ENCODE measurements at places on chromosomes 7 and 10. TPM values are rescaled to one million over a fixed set of nuclear protein-coding genes. Genes with fewer than 3 reads are reported as not detected.

DNA sequence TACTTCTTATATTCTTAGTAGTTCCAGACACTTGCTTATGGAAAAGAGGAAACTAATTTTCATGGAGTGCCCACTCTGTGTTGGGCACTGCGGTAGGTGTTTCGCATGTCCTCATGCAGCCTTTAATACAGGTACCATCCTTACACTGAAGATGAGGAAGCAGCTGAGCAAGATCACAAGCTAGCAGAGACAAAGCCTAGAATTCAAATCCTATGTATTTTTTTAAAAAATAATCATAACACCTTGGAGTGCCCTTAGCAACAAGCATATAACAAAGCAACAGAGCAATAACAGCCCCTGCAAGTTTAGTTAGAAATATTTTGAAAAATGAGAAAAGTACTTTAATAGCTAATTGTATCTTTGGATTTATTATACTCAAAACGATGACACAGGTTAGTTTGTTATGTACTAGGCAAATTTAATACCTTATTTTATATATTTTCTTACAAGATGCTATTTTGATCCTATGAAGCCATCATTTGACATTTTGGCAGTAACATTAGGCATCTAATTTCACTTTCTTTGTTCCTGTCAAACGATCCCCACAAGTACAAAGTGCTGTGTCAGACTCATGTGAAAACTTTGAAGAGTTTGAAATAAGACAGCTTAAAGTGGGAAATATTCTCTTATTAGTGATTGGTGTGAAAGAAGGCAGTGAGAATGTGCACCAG, 245.8 kb downstream of the CDK14 start:
- DNase-seq = no peak
- no peaks in the 10 kb centered on the region for H3K27me3 ChIP-seq
- no peaks in the 10 kb centered on the region for H3K4me1 ChIP-seq
- H3K36me3 ChIP-seq = no peaks in the 10 kb centered on the region
- no peak overlapping the region for H3K4me3 ChIP-seq

GRCh38 chr7:132192809-132193208, 383.5 kb downstream of the PLXNA4 start:
- H3K27me3 ChIP-seq = no peaks in the 10 kb centered on the region
- H3K27ac ChIP-seq = no peak overlapping the region
- H3K4me3 ChIP-seq = no peak overlapping the region
- no peak for DNase-seq

DNA sequence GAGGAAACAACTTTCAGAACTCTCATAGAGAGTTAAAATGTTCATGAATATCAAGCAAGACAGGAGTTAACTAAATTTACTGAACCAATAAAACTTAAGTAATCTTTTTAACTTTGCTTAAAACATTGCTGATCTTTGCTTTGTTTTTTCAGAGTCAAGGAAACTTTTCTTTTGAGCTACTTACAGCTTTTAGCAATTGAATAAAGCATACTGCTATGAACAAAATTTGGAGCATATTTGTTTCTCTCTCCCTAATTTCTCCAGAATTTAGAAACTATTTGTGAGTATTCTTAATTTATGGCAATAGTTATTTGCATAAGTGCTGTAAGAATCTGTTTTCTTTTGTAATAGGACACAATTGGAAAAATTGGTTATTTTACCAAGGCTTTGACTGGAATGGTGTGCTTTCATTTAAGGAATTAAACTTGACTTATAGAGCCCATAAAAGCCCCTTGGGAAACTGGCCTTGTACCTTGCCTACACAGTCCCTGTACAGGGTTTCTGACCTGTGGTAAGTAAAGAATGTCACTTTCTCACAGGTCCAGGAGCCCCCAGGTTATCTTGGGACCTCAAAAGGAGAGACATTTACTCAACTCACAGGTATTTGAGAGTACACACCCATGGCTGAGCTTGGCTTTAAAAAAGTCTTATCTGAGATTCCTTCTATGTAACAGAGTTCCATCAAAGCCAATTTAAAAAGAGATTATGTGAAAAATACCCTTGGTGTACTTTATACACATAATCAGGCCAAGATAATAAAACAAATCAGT, 23.3 kb upstream of the KIAA1549 start:
- H3K27me3 ChIP-seq = no peaks in the 10 kb centered on the region
- no peaks in the 10 kb centered on the region for H3K36me3 ChIP-seq
- H3K4me1 ChIP-seq = no peaks in the 10 kb centered on the region
- no peak overlapping the region for H3K4me3 ChIP-seq

- no peak for DNase-seq
- H3K27me3 ChIP-seq = no peaks in the 10 kb centered on the region
- H3K27ac ChIP-seq = no peak overlapping the region
Measured at GRCh38 chr10:114704679-114705078, 46.6 kb upstream of the ABLIM1 start.

- DNase-seq = no peak
- H3K36me3 ChIP-seq = no peaks in the 10 kb centered on the region
- no peaks in the 10 kb centered on the region for H3K4me1 ChIP-seq
Measured at GRCh38 chr10:14244801-14245211, 85.9 kb downstream of the FRMD4A start.

GRCh38 chr7:38185395-38186307, 7.6 kb downstream of the STARD3NL start:
- no peaks in the 10 kb centered on the region for H3K27me3 ChIP-seq
- H3K27ac ChIP-seq = no peak overlapping the region
- peaks cover 7% of the 10 kb centered on the region for H3K4me1 ChIP-seq
- no peak overlapping the region for H3K4me3 ChIP-seq
- no peak for DNase-seq

GRCh38 chr10:66284621-66285020, 641.2 kb upstream of the LRRTM3 start:
- H3K4me3 ChIP-seq = no peak overlapping the region
- H3K27me3 ChIP-seq = no peaks in the 10 kb centered on the region

DNA sequence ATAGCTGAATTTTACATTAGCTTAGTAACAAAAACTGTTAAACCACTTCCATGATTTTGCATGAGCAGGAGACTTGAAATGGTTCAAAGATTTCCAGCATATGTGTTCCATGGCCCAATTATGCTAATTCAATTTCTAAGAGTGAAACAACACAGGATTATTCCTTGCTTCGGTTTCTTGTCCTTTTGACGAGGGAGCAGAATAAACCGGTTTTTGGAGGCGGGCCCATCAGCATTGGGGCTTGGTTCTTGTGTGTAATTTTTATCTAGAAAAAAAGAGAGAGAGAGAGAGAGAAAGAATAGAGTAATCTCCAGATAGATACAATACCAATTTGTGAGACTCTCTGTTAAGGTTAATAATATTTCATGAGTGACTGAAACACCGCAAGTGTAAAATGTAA, 159.5 kb upstream of the ETV1 start:
- DNase-seq = no peak
- no peak overlapping the region for H3K27ac ChIP-seq
- H3K4me1 ChIP-seq = no peaks in the 10 kb centered on the region
- H3K27me3 ChIP-seq = no peaks in the 10 kb centered on the region

DNA sequence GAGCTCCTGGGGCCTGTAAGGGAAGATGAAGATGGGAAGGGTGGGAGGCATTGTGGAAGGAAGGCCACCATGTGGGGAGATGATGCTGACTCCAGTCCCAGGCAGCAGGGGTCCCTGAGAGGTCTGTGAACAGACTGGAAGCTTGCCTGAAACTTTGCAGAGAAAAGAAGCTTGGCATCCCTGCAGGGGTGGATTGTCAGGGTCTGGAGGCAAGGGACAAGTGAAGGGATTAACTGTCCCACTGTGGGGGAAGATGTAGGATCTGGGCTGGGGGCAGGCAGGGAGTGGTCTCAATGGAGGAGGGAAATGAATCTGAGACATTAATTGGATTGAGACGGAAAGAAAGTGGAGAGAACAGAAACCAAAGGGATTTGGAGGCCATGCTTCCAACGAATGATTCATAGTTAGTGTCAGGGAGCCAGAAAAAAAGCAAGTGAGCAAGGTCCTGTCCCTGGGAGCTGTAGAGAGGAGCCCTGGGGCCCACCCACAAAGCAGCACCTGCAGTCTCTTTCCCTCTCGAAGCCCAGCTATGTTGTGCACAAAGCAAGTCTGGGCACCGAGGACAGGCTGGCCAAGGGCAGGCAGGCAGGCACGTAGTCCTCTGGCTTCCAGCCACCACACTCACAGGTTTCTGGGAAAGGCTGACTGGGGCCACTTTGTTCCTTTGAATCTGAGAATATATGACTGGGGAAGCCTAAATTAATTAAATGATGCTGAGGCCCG, 4.7 kb upstream of the SLC18A3 start:
- H3K4me1 ChIP-seq = no peaks in the 10 kb centered on the region
- no peaks in the 10 kb centered on the region for H3K36me3 ChIP-seq
- no peak overlapping the region for H3K4me3 ChIP-seq
- H3K27ac ChIP-seq = no peak overlapping the region
- peaks cover 8% of the 10 kb centered on the region for H3K27me3 ChIP-seq
- no peak for DNase-seq

GRCh38 chr10:129097776-129098330, 369.2 kb upstream of the MGMT start:
- no peak for DNase-seq
- peaks cover 12% of the 10 kb centered on the region for H3K4me1 ChIP-seq
- no peaks in the 10 kb centered on the region for H3K36me3 ChIP-seq
- no peak overlapping the region for H3K27ac ChIP-seq
- no peak overlapping the region for H3K4me3 ChIP-seq
- no peaks in the 10 kb centered on the region for H3K27me3 ChIP-seq

DNA sequence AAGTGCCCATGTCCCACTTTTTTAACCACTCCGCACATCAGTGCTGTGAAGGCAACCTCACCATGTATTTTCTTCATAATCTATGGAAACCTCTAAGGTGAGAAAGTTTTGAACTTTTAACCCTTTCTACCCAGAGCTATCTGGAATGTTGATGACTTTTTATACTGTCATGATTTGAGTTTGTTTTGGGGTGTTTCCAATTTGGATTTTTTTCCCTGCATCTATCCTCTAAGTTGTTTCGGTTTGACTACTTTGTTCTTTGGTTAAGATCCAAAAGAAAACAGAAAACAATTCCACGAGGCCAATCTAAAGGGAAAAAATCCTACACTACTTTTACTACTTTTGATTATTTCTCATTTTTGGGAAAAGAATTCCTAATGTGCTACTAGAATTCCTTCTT, 279.7 kb downstream of the USP6NL start:
- H3K27me3 ChIP-seq = no peaks in the 10 kb centered on the region
- H3K4me3 ChIP-seq = no peak overlapping the region
- H3K27ac ChIP-seq = no peak overlapping the region
- H3K4me1 ChIP-seq = peaks cover 6% of the 10 kb centered on the region
- no peak for DNase-seq

GRCh38 chr10:104031631-104032030, 54.0 kb downstream of the COL17A1 start:
- DNase-seq = no peak
- no peaks in the 10 kb centered on the region for H3K27me3 ChIP-seq
- H3K36me3 ChIP-seq = peaks cover 7% of the 10 kb centered on the region
- H3K4me1 ChIP-seq = no peaks in the 10 kb centered on the region
- no peak overlapping the region for H3K27ac ChIP-seq

DNA sequence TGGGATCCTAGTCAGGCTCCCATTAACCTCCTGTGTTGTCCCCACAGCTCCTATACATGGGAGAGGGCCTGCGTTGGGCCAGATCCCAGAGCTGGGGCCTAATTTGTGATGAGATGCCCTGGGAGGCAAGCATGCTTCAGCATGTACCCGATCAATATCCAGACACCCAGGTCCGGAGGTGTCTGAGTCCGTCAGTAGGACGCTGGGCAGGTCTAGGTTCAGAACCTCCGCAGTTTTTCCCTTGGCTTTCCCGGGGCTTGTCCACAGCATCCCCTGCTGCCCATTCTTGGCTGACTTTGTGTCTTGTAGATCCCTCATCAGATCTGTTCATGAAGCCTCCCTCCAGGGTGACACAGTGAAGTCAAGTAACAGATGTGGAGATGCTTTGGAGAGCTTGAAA, 32.7 kb upstream of the RBAK start:
- no peak overlapping the region for H3K27ac ChIP-seq
- H3K27me3 ChIP-seq = no peaks in the 10 kb centered on the region
- no peaks in the 10 kb centered on the region for H3K36me3 ChIP-seq
- no peaks in the 10 kb centered on the region for H3K4me1 ChIP-seq

DNA sequence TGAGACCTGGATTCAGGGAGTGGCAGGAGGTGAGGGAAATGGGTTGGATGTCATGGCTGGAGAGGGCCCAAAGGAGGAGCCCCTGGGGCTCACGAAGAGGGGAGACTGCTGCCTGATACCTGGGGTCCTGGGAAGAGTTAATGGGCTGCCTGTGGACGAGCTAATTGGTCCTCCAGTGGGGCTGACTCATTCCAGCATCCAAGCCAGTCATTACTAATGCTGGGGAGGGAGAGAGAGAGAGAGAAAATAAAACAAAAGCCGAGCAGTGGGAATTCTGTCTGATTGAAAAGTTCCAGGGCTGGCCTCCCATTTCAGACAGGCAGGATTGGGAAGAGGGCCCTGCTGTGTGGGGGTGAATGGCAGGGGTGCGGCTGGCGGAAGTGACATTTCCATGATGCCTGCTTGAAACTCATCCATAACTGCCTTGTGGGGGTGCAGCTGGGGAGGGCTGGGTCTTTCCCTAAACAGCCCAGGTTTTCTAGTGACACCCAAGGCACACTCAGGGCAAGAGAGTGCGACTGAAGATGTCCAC, 297.8 kb downstream of the RPS24 start:
- DNase-seq = no peak
- no peaks in the 10 kb centered on the region for H3K4me1 ChIP-seq
- no peak overlapping the region for H3K27ac ChIP-seq
- no peak overlapping the region for H3K4me3 ChIP-seq

Gene SUN1
- total RNA-seq = 59.8 TPM

Gene HOXA9
- not detected for total RNA-seq

Gene MUC3A
- not detected for total RNA-seq

Gene HABP2
- total RNA-seq = not detected

Gene TBRG4
- total RNA-seq = 203 TPM

Gene FXYD4
- total RNA-seq = not detected

Gene UFSP1
- total RNA-seq = 4.0 TPM

Gene CYP3A5
- not detected for total RNA-seq

Gene ZNF853
- 4.5 TPM for total RNA-seq
